ENCODE measurements at places on chromosomes 7 and 10. TPM values are rescaled to one million over a fixed set of nuclear protein-coding genes. Genes with fewer than 3 reads are reported as not detected.

DNA sequence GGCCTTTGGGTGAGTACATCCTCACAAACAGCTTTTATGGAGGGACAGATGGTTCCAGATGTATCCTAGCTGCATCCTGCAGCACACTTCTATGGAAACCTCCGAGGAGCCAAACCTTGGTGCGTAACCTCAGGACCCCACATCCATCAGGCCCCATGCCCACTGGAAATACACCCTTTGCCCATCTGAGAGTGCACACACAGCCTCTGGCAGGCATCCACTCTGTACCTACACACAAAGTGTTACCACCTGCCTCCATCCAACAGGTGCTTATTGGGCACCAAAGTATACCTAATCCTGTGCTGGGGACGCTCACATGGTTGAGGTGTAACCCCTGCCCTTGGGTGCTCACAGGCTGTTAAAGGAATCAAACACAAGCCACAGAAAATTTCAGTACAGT is 117.9 kb downstream of the ADCY1 start:
- DNase-seq = no peak

GRCh38 chr10:123017421-123018165 is 8.8 kb downstream of the ACADSB start:
- no peak for DNase-seq

DNA sequence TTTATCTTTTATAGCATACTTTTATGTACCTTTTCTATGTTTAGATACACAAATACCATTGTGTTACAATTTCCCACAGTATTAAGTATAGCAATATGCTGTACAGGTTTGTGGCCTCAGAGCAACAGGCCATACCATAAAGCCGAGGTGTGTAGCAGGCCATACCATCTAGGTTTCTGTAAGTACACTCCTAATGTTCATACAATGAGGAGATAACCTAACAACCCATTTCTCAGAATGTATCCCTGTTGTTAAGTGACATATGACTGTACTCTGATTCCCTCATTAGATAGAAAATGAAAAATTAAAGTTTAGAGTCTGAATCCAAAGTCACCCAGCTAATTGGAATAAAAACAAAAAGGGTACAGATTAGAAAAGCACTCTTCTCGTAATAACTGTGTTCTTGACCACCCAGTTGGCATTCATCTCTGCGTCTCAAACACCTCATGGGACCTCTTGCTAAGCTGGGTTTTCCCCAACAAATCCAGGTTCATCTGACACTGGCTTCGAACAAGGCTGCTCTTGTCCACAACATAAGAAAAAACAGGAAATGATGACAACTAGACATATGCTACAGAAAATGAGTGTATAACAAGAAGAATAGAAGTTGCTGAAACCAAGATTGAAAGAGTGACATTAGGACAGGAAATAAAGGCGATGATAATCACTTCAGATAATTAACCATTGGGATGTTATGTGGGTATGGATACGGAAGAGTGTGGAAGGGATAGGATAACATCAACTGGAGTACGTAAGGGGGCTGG is 1.4 kb downstream of the NDUFB8 start:
- DNase-seq = no peak

The FOXI2 gene
- not detected for total RNA-seq
